ENCODE measurements at places on chromosomes 6 and 20.

- no peak for DNase-seq
Measured at GRCh38 chr20:44034451-44034850, 119.8 kb downstream of the TOX2 start.

DNA sequence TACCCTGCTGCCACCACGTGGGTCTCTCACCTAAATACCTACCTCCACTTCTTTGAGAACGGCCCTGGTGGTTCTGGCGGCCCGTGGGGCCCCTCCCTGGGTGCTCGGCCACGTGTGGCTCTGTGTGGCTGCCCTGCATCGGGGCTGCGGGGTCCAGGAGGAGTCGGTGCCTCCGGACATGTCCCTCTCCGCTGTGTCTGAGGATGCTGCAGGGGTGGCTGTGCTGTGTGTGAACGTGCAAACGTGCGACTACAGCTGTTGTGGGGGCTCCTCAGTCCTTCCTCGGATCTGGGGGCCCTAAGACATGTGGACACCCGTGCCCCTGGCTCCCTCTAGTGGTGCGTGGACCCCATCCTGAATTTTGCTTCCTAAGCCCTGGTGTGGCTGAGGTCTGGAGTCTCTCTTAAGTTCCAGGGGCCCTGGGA, 691.8 kb downstream of the QKI start:
- no peak for DNase-seq

DNA sequence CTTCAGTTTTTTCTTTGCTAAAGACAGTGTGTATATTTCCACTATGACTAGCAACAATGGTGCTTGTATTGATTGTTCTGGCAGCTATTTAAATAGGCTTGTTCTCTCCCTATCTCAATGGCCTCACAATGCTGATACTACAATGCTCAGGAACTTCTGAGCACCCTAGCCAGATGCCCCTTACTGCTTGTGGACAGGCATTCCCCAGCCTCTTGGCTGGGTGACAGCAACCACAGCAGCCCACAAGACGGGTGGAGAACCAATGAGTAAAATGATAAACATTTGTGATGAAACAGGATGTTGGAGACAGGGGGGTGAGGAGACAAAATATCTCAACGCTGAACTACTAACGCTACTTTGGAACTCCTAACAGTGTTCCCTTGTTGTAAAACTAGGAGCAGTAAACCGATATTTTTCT, 42.3 kb downstream of the HIVEP2 start:
- DNase-seq: no peak

DNA sequence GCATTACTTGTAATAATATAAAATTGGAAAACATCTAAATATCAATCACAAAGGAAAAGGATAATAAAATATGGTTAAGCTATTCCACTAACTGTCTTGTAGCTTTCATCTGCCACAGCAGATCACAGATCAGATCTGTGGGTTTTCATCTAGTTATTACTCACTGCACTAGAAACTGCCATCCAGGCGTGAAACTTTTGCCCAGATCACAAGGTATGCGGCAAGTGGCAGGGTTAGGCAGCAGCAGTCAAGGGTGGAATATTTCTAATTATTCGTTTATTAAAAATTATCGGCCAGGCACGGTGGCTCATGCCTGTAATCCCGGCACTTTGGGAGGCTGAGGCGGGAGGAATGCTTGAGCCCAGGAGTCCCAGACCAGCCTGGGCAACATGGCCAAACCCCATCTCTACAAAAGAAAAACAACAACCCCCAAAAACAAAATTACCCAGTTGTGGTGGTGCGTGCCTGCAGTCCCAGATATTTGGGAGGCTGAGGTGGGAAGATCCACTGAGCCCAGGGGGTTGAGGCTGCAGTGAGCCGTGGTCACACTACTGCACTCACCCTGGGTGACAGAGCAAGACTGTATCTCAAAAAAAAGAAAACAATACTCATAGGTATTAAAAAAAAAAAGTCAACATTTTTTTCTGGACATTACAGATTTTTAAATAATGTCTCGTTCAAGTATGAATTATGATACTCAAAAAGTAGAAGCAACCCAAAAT, 32.1 kb downstream of the BEND3 start:
- no peak for DNase-seq

- DNase-seq: no peak
Measured at GRCh38 chr20:22577515-22578220, 6.7 kb downstream of the FOXA2 start.

DNA sequence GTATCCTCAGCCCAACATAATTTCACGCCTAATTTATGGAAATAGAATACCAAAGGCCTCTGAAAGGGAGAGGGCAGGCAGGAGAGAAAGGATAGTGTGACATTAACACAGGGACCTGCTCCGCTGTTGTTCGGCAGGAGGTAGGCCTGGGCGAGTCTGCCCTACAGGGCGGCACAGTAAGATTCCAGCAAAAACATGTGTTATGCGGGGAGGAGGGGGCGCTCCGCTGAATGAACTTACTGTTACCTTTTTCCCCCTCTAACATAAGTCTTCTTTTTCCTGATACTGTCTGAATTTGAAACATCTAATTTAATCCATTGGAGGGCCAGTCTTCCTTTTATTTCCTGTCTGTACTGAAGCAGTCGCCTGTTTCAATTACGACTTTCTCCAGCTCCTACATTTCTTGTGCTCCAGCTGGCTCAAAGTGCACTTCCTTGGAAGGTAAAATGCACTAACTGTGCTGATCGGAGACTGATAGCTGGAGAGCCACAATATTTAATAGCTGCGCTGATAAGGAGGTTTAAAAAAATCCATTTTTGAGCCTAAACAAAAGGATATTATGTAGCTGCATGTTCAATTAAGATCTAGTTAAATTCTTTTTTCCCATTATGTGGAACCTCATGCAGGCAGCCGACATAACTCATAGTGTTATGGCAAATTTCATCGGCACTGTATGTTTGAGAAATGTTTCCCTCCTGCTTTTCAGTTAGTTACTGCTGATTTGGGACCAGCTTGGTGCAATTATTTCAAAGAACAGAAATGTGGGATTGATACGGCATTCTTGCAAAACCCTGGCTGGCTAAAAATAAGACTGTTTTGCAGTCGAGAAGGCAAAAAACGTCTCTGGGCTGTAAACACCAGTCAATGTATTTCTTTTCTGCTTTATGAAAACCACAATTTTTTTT, 193.0 kb downstream of the FOXC1 start:
- no peak for DNase-seq

DNA sequence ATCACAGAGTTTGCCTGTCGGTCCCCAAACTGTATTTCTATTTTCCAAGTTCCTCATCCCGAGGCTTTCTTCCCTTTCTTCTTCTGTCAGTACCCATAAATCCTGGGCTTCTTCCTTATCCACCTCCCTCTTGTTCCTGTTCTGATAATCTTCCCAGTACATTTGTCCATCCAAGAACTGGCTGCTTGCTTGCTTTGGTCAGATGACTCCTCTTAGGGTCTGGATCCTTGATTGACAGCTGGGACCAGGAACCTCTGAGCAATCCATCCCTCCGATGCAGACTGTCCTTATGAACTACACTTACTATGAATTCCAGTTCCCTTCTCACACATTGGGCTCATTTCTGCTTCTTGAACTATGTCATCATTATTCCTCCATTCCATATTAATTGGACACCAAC, 275.3 kb upstream of the CITED2 start:
- no peak for DNase-seq

DNA sequence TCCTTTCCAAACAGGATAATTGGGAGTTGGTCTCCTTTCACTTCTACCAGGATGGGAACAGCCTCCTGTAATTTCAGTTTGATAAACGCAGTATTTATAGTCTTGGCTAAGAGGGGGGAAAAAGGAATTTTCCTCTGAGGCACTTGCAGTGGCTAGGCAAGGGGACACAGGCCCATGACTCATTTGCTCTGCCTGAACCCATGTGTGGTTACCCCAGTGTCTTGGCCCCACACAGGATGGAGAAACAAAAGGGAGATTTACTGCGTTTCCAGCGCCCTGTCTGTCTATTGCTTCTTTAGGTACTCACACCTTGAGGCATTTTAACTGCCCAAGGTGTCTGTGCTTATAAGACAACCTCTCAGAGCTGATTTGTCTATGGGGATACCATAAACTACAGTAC, 74.8 kb upstream of the NEDD9 start:
- no peak for DNase-seq

DNA sequence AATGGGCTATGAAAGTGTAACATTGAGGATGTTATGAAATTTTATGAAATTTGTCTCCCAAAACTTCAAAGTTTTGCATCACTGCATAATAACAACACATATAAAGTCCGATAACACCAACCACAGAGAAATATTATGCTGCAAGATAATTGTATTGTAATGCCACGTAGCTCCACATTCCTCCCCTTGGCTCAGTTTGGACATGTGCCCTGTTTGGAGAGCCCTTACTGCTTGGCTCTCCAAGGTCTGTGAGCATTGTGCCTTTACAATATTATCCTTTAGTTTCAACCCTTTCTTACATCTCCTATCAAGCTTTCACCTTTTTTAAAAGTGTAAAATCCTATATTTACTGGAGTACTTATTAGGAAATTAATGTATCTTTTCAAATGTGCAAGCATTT, 10.8 kb downstream of the HBS1L start:
- DNase-seq: no peak

GRCh38 chr6:137491478-137491877, 2.7 kb downstream of the OLIG3 start:
- no peak for DNase-seq

GRCh38 chr20:15890407-15890982, 682.8 kb downstream of the KIF16B start:
- DNase-seq: no peak

GRCh38 chr6:130872250-130873095, 45.3 kb downstream of the SMLR1 start:
- DNase-seq: peak; percentile 17

- no peak for DNase-seq
Measured at GRCh38 chr6:129605967-129606366, 104.0 kb downstream of the ARHGAP18 start.

DNA sequence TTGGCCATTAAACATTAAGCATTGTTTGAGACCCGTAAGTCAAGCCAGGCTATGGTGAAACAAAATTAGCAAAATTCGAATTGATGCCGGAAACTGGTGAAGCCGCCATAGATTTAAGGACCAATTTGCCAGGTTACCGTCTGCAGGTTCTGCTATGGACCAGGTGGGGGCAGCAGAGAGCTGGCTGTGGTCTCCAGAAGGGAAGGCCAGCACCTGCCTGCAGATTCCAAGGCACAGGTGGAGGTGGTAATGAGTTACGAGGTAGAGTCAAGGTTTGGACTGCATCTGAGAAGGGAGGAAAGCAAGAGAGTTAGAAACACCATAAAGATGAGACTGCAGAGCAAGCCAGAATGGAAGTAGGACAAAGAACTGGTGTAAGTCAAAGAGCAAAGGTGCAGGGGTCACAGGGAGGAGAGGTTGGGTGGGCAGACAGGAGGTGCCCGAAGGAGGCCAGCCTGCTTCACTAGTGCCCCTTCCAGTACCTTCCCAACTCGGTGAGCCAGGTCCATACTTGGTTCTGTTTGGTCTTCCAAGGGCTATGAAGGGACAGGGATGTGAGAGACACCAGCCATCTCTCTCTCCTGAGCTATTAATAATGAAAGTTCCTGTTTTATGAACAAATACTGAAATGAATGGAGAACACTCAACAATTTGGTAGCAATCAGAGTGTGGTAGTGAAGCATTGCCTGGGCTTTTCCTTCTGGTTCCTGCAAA, 131.6 kb upstream of the ESR1 start:
- peak; percentile 70 for DNase-seq

DNA sequence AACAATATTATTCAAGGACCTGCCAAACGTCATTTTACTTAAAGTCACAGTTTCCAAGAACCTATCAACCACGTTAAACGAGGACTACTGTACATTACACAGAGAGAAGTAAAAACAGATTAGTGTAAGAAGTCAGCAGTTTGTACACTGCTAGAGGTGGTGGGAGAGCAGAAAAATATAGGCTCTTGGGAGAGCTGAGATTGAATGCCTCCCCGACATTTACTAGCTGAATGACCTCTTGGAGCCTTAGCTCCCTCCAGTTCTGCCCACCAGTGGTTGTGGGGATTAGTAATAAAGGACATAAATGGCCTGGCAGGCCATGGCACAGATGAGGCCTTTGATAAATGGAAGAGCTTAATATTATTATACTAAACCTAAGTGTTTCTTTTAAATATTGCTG, 161.4 kb downstream of the UBE3D start:
- DNase-seq: no peak

- no peak for DNase-seq
Measured at GRCh38 chr6:157811476-157812173, 11.4 kb upstream of the SNX9 start.

DNA sequence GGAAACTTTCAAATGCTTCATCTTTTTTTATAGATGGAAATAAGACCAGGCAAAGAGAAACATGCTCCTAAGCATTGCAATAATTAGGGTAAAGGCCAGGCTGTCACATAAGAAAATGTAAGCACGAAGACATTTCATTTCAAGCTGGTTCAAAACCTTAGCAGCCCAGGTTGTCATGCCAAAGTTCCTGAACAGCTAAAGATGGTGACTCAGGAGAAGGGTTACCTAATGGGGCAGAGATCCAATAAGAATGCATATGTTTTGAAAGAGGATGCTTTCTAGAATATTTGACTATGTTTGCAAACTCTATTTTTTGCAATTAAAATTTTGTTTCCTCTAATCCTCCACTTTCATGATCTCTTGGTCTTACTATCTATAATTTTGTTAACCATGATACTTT, 65.6 kb upstream of the PHACTR2 start:
- no peak for DNase-seq

- DNase-seq: no peak
Measured at GRCh38 chr6:79280756-79281155, 46.3 kb upstream of the HMGN3 start.

DNA sequence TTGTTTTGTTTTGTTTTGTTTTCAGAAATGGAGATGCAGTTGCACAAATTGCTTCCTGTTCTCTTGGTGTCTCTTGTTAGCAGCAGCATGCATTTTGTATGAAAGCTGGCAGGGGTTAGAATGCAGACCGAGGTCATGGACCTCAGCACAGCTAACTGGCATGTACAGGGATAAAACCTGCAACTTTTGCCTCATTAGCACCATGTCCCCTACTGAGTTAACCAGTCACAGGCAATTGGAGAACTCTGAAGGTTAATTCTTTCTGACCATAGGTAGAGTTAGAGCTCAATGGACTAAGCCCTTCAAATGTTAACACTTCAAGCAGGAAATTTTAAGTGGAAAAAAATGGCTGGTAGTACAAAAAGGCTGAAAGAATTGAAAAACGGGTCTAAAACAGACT, 377.1 kb downstream of the ADGRB3 start:
- no peak for DNase-seq

DNA sequence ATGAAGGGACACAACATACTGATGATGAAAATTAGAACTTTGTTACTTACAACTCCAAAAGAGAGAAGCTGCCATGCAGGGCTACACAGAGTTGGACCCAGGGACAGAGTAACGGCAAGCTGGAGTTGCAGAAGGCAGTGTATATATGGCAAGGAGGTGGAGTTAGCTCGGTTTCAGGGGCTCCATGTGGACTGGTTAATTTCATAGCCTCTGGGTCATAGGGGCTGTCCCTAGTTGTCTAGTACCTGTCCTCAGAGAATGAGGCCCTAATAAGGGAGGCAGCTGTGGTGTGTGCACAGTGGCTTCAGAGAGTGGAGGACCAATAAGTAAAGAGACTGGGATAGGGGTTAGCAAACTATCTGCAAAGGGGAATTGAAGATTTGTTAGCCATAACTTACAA, 7.9 kb upstream of the ZSCAN12 start:
- DNase-seq: no peak

Data from GM19239 (cell line).